Kidney tubule cell (primary cell): ENCODE measurements at places on chromosomes 2 and 18.

DNA sequence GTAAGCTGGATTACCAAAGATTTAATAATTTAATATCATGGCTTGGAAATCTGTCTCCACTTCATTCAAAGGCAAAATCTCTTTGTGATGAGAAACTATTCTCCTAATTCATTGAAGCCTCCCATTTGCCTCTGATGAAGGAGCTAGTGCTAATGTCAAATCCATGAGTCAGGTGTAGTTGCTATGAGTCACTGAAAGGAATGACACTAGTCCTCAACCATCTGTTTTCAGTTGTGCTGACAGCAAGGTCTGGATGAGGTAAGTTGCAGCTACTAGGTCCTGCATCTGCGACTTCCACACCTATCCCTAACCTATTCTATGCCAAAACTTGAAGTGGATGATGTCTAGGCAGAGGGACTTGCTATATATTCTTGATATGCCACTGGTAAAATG is 324.0 kb upstream of the UBE2E3 start:
- DNase-seq = peak; percentile 95

GRCh38 chr2:179238027-179238426 is 26.6 kb downstream of the SESTD1 start:
- DNase-seq = no peak

DNA sequence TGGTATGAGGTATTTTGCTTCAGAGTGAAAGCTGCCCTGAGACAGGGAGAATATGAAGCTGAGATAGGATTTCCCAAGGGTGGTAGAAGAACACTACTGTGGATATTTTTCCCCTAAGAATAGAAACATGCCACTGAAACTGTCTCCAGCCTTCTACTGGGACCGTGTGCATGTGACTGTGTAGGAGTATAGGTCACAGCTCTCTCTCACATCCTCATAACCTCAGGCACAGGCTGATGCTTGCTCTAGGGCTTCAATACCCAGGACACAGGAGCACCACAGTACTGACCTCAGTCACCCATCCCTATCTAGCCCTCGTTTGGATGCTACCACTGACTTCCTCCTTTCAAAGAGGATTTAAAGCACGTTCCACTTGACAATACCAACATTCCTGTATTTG is 67.2 kb downstream of the REV1 start:
- DNase-seq = no peak

DNA sequence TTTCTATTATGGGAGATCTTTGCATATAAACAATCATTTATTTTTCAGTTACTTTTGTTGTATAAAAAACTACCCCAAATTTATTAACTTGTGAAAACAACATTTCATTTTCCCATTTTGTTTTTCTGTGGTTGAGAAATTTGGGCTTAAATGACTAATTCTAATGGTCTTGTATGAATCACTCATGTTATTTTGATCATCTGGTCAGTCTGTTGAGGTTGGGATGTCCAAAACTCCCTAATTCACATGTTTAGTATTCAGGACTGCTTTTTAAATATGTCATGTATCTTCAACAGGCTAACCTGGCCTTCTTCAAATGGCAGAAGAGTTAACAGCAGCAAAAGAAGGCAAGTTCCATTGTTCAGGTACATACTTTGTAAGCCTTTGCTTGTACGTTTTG is 788.1 kb downstream of the TRIB2 start:
- DNase-seq = no peak

DNA sequence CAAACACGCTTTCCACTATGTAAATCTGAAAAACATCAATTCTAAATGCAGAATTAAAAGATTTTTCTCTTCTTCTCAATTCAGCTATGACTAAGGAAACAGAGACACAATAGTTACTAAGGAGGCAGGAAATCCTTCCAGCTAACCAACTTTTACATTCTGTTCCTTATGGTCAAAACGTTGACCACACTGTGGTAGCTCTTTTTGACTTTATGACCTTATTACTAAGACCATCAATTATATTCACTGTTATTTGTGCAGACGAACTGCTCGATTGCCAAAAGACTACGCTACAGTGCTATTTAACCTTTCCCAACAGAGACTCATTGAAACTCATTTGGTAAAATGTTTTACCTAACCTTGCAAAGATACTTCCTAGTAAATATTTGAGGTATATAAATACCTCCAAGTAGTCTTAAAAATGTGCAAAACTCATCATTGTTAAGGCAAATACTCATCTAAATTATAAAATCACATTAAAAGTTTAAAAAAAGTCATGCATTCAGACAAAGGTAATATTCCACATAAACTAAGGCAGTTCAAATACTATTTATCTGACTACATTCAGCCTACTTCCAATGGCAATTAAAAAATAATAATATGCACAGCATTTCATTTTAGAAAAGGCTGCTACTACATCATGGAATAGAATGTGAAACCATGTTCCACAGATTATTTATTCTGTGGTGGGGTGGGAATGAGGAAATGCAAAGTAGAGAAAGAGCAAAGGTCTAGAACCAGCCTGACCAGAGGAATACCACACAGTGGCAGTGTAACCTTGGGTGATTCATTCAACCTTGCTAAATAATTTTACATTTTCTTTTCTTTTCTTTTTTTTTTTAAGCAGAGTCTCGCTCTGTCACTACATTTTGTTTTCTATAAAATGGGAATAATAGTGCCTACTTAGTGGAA is 139.9 kb downstream of the THADA start:
- peak; percentile 77 for DNase-seq

GRCh38 chr2:120310136-120310535 is 35.8 kb upstream of the INHBB start:
- no peak for DNase-seq

DNA sequence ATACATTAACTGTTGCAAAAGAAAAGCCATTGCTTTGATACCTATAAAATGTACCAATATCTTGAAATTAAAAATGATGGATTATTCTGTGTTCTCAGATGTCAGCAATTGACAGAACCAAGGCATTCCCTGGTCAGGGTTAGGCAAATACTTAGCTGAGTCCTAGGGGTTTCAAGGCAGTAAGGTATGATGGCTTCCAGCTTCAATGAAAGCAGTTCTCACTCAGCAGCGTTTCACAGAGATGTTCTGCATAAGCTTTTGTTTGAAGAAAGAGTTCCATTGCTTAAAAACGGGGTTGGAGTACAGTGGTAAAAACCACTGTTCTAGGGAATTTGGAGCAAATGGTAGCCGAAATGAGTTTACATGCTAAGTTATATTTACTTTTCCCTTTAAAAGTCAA is 17.0 kb upstream of the KANSL1L start:
- no peak for DNase-seq

DNA sequence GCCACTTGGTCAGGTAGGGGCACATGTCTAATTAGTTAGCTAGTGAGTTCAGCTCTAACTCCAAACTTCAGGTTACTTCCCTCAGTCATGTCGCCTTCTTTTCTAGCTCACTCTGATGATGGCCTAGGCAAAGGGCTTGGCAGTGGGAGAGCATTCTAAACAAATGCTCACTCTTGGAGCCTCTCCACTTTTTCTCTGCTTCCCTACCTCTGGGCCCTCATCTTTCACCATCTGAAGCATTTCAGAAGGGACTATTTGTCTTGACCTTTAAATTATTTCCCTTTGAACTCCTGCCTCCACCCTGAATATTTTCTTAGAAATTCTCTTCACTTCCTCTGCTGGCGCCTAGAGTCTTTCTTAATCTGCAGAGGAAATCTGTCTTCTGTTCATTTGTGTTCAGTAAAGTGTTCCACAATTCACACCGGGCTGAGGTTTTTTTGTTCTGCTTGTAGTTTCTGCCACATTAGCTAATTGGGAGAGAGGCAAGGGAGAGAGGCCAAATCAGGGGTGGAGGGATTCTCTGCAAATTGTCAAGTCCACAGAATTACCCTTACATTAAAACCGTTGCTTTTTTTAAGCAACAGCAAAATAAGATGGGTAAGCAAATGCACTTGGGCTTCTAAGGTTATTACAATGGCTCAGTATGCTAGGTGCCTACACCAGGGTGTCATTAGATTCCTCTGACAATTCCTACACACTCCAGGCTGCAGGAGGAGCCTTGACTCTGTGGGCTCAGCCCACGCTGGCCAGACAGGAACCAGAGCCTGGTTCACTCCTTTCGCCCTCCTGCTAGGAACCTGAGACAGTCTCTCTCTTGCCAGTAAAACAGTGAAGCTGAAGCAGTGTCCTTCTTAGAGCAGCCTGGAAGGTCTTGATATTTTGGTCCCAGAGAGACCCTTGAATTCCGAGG is 5.5 kb downstream of the MSGN1 start:
- DNase-seq = no peak

- no peak for DNase-seq
These were observed 90.1 kb downstream of the LBH start for GRCh38 chr2:30321466-30321865.

- DNase-seq = no peak
These were observed 88.4 kb downstream of the ICOS start for GRCh38 chr2:204024906-204025475.

GRCh38 chr2:215002500-215002899 is 135.9 kb downstream of the ABCA12 start:
- DNase-seq = peak; percentile 39

DNA sequence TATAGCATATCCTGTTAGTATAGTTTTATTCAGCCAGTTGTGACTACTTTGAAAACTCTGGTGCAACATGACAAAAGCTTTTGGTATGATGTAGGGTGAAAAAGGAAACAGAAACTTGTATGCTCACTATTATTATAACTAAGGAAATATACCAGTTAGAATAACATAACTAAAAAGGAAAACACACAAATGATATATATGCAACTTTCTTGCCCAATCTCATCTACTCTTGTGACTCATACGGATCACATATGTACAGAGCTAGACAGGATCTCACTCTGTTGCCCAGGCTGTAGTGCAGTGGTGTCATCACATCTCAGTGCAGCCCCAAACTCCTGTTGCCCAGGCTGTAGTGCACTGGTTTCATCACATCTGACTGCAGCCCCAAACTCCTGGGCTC is 12.4 kb upstream of the TLK1 start:
- DNase-seq = no peak

GRCh38 chr2:143390171-143390570 is 261.0 kb downstream of the ARHGAP15 start:
- DNase-seq = no peak

GRCh38 chr18:54235871-54236270 is 11.4 kb upstream of the MBD2 start:
- DNase-seq = no peak

DNA sequence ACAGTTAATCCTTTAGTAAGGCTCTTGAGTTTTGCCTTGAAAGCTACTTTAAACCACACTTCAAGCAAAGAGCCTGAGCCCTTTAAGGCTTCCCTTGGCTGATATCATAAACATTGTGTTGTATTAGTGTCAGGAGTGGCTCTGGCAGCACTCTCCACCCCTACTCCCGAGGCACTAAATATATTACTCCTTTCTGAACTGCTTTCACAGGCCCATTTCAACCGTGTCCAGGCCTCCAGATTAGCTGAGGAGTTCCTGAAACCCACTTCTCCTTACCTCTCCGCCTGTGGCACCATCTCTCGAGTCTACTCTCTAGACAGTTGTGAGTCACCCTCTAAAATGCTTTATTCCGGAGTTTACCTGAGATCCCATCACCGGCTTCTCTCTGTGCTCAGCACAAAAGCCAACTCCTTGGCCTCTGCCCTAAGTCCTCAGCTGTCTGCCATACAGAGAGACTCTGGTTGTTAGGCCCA is 14.4 kb upstream of the STON1 start:
- no peak for DNase-seq

DNA sequence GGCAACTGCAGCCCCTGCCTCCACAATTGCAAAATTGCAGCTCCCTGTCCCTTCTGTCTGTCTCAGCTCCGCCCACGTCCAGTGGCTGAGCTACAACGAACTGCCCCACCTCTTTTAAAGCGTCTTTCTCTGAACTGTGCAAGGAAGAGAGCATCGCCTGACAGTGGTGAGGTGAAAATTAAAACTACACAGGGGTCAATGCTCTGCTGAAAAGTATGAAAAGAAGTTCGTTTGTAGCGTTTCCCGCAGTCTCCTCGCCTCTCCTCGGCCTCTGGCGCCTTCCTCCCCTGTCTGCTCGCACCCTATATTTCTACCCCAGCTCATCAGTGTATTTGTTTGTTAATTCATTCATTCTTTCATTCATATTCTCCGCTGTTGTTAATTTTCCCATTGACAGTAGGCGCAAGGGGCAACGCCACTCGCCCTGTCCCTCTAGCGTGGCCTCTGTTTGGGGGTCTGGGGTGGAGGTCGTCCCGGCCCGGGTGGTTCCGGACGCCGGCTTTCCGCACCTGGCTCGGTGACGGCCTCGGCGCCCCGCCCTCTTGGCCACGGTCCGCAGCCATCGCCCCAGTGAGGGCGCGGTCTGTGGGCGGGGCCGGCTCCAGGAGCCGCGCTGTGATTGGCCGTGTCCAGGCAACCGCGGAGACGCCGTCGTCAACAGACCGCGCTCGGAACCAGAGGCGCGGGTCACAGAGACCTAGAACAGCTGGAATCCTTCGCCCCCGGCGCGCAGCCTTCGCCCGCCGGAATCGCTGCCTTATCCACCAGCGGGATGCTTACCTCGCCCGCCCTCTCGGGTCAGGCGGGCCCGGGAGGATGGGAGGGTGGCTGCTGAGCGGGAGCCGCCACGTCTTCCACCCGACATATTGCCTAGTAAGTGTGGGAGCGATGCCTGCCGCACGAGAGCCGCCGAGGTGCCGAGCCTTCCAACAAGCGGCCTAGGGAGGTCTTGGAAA is at the start of gene VWA3B:
TSS of gene VWA3B (plus strand) at position 677 of the 956 bp plus-strand sequence. CDS start 5,926 bp downstream, outside the sequence.
- peak; percentile 53 for DNase-seq

- DNase-seq = no peak
These were observed 11.7 kb upstream of the EDAR start for GRCh38 chr2:109000738-109001137.

DNA sequence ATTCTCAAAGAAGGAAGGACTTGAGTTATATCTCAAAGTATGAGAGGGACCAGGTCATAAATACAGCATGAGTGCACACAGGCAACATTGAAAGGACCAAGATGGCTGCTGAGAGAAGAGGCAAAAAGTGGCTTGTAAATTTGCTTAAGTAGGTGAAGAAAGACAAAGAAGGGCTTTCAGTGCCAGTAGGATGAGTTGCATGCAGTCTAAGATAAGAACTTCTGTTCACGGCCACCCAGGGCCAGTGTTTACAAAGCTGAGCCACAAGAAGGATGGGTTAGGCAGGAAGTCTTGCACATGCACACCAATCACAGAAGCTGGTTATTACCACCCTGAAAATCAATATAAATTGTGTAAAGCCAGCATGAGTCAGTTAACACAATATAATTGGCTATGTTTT is 3.1 kb upstream of the ABCB11 start:
- DNase-seq = peak; percentile 30

GRCh38 chr2:215031321-215031720 is 107.1 kb downstream of the ABCA12 start:
- no peak for DNase-seq

DNA sequence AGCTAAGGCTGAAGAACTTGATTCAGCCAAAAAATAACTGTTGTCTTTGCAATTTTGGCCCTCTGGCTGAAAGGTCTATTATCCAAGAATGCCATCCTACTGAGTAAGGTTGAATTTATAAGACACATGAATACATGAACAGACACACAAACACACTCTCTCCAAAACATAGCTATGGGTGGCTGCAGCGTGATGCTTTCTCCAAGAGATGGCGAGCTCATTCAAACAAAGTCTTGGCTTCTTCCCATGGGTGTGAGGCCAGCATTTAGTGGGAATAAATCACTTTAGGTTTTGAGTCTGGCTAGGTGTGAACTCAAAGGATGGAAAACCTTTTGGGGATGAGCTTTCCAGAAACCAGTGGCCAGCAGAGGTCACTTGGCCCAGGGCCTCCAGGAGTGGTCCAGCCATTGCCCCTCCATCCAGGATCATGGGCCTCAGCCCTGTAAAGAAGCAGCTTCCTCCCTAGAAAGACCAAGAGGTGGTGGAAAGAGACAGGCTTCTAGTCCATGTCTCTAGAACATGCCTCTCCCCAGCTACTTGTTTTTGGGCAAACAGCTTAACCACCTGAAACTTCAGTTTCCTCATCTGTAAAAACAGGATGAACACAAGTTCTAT is 11.0 kb upstream of the OSR1 start:
- peak; percentile 54 for DNase-seq
